ENCODE measurements at places on chromosomes 12 and 14.
A peak's percentile ranks its signal among the peaks of the same experiment; 100 is the strongest.

GRCh38 chr14:26685401-26685800, 87.6 kb upstream of the NOVA1 start:
- no peak for DNase-seq

GRCh38 chr14:100212476-100213333, 26.2 kb upstream of the YY1 start:
- no peak for DNase-seq

GRCh38 chr12:6273205-6273540, 37.3 kb upstream of the PLEKHG6 start:
- DNase-seq = no peak

DNA sequence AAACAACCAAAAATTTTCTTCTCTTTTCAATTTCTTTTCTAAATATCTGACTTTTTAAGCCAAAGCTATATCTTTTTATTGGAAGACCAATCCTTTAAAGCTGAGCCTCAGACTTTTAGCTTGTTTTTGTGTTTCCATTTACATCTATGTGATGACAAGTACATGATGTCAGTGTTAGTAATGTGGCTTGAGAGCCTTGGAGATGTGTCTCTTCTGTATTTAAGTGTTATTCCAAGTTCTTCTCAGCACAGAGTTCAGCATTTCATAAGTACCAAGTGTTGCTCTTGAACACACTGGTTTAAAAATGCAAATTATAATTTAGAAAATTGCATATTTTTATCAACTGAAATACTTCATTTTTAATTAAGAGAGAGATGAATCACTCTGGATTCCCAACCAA, 948.9 kb upstream of the FLRT2 start:
- DNase-seq = no peak

DNA sequence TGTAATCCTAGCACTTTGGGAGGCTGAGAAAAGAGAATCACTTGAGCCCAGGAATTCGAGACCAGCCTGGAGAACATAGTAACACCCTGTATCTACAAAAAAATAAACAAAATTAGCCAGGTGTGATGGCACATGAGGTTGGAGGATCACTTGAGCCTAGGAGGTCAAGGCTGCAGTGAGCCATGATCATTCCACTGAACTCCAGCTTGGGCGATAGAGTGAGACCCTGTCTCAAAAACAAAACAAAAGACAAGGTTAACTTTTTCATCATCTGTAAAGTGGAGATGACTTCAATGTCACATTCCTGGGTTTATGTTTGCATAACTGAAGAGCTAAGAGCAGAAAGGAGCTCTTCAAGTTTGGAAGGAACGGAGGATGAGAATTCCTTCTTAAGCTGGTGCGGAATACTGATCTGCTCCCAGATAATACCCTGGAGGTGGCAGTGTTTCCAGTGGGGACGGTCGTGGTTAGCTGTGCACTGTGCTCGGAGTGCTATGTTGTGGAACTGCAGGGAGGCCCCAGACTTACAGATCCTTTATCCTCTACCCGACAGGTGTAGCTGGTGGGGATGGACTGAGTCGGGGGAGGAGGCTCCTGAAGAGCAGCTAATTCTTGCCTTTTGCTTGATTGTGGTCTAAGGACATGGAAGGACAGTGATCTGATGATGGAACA, 22.5 kb upstream of the BICD1 start:
- DNase-seq = no peak

DNA sequence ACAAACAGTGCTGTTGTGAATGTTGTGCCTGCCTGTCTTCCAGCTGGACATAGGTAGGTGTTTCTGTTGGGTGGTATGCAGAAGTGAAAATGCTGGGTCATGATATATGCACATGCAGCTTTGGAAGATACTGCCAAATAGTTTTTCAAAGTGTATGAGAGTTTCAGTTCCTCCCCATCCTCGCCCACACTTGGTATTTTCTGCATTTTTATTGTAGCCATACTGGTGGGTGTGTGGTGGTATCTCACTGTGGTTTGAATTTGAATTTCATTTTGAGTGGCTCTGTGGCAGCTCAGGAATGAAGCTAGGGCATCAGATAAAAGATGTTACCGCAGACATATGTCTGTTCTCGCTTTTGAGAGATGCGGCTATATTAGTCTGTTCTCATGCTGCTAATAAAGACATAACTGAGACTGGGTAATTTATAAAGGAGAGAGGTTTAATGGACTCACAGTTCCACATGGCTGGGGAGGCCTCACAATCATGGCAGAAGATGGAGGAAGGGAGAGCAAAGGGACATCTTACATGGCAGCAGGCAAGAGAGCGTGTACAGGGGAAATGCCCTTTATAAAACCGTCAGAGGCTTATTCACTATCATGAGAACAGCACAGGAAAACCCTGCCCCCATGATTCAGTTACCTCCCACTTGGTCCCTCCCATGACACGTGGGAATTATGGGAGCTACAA, 183.1 kb downstream of the CAND1 start:
- DNase-seq = peak; percentile 47

All from activated CD4-positive, alpha-beta T cell treated with anti-CD3 and anti-CD28 coated beads, Interleukin-2, amount 50 U/mL, for 24 hours (primary cell).